ENCODE measurements at places on chromosomes 3 and 15. TPM values are rescaled to one million over a fixed set of nuclear protein-coding genes. Genes with fewer than 3 reads are reported as not detected.

Gene CMTM7
- total RNA-seq, result 2.1 TPM

Gene TRPM1
- total RNA-seq, result not detected

Gene CCDC54
- total RNA-seq, result not detected

Gene SERPINI1
- total RNA-seq, result 0.70 TPM

Gene MKRN3
- total RNA-seq, result not detected
